ENCODE measurements at places on chromosomes 16 and 17.

DNA sequence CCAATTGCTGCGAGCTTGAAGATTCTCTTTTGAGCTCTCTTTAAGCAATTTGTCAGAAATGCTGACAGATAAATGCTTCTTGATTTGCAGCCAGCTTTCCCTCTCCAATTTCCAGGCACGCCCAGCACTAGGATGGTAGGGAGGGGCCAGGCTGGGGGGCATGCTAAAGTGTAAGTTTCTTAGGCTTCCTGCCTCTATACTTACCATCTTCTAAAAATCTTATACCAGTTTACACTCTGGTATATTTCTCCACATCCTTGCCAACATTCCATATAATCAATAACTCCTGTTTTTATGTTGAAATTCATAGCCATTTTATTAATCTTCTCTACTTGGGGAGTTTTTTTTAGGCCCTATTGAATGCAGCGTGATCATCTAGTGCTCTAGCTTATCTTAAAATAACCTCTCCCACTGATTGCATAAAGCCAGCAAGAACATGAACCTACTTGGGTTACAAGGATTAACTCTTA is 17.5 kb downstream of the ACSF2 start:
- no peak for DNase-seq

DNA sequence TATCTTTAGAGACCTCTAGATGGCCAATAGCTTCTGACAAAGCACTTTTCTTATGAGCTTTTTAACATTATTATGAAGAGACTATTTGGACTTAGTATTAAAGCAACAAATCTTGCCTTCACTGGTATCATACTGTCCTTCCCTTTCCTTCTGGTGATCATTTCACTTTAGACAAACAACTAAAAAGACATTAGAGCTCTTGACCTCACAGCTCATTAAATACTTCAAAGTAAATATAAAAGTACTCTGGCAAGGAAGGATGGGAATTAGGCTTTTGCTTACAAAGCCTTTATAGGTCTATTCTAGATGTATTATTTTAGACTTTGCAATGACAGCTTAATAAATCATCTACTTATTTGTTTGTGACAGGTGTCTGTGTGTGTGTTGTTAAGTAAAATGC is 11.1 kb downstream of the STXBP4 start:
- DNase-seq = no peak

GRCh38 chr17:42843358-42843934 is 934 bp upstream of the AOC2 start:
- no peak for DNase-seq

DNA sequence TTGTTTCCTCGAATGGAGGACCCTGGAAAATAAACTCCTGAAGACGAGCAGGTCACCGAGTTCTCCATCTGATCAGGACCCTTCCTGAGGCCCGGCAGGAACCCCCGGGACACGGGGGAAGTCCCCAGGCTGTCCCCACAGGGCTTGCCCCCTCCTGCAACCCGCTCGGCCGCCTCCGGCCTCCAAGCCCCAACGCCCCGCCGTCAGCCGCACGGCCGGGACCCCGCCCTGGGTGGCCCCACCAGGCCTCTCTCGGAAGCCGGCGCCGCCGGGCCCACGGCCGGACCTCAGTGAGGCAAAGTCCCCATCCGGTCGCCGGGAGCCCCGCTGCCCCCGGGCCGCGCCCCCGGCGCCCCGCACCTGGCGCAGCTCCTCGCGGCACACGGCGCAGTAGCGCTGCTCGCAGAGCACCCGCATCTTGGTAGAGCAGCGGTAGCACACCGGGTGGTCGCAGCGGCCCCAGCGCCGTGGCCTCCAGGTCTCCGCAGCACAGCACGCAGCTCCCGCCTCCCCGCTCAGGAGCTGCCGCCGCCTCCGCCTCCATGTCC is 383 bp downstream of the ZNF598 start:
- no peak for DNase-seq

DNA sequence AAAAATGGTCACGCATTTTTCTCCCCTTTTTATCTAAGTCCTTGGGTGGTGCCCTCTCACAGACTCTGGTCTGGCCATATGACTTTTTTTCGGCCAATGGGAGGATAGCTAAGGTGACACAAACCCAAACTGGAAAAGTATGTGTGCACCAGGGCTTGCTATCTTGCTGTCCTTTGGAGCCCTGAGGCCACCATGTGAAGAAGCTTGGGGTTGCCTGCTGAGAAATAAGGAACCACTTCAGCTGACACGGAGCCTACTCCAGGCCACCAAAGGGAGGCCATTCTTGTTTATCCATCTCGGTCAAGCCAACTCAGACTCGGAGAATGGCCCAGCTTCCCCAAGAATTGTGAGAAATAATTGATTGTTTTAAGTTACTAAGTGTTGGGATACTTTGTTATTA is 111.4 kb upstream of the ZFHX3 start:
- no peak for DNase-seq

DNA sequence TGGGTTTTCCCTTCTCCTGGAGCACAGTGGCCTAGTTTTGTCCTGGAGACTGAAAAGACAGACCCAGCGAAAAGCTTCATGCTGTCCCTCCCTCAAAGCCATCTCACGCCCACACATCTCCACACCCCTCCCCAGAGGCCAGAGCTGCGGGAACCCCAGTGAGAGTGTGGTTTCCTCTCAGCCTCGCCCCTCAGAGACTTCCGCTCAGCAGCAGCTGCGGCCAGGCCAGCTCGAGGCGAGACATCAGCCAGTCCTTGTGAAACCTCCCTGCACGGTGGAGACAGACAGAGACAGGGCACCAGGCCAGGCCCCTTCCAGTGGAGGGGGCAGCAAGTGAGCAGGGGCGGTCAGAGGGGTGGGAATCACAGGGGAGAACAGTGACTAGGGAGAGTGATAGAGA is 77.0 kb upstream of the TNRC6C start:
- DNase-seq = peak; percentile 51

DNA sequence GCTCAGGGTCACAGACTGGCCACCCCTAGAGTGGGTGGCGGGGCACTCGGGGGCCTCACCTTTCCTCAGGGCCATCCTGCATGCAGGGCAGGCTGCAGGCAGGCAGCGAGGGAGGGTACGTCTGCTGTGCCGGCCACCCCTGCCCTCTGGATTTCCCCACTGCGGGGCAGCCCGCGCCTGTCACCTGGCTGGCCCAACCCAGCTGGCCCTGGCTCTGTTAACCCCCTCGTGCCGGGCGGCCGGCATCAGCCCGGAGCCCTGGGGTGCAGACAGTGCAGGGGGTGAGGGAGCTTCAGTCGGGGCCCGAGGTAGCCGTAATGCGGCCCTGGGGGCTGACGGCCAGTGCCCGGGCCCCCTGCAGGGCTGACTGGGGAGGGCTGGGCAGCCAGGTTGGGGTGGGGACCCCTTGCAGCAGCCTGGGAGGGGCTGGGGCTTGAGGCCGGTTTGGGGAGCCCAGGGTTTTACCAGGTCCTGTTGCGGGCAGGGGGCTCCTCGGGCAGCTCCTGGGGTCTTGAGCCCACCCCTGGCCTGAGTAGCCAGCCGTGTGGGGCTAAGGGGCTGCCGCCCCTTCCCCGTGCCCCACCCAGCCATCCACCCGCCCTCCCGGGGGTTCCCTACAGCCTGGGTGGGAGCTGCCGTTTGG is at the start of gene IGFALS:
Gene IGFALS, minus strand, starts transcription at position 128 of the 643 bp plus-strand sequence. Its CDS starts 53 bp downstream, at position 75.
- DNase-seq = no peak

- no peak for DNase-seq
Measured at GRCh38 chr16:87434146-87434667, 42.1 kb downstream of the MAP1LC3B start.

- no peak for DNase-seq
Measured at GRCh38 chr16:85969591-85969990, 70.6 kb downstream of the IRF8 start.

- DNase-seq = no peak
Measured at GRCh38 chr16:89013692-89014402, 36.8 kb upstream of the CBFA2T3 start.

DNA sequence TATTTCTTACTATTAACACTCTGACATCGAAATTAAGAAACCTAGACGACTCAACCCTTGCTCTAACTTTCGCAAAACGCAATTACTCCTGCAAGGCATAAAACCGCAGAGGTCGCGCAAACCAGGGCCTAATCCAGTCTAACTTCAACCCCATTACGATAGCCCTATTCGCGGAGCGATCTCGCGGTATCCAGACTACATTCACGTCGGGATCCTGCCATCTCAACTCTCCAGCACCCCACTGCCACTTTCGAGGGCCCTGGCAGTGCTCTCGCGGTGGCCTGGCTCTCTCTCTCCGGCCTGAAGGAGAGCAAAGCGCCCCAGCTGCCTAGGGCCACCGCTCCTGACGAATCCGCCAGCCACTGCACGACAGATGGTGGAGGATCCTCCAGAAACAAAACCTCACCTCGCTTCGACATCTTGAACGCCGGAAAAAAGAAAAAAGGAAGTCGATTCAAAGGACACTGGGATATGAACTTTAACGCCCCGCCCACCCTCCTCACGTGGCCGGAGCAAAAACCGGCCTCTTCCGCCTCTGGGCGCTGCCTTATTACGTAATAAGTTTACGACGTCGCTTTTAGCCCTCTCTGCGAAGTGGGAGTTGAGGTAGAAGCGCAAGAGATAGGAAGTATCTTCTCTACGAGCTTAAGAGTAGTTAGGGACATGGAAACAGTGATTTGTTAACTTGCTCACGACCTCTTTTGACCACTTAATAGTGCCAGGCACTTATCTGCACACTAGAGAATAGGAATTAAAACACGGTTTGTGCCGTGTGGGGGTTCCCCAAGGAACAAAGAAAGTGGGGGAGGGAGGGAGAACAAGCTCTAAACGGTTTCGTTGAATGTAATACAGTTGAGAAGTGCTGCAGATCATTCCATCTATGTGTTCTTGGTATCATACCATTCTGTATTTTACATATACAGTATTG is at the start of gene RPL23:
Gene RPL23, minus strand, starts transcription at position 430 of the 928 bp plus-strand sequence. Its CDS starts 11 bp downstream, at position 419.
- peak; percentile 69 for DNase-seq

All from activated T-helper 1 cell treated with anti-CD3 and anti-CD28 coated beads, Interleukin-2, amount 50 U/mL, for 16 hours (primary cell).